ENCODE measurements at places on chromosomes 16 and 17.

DNA sequence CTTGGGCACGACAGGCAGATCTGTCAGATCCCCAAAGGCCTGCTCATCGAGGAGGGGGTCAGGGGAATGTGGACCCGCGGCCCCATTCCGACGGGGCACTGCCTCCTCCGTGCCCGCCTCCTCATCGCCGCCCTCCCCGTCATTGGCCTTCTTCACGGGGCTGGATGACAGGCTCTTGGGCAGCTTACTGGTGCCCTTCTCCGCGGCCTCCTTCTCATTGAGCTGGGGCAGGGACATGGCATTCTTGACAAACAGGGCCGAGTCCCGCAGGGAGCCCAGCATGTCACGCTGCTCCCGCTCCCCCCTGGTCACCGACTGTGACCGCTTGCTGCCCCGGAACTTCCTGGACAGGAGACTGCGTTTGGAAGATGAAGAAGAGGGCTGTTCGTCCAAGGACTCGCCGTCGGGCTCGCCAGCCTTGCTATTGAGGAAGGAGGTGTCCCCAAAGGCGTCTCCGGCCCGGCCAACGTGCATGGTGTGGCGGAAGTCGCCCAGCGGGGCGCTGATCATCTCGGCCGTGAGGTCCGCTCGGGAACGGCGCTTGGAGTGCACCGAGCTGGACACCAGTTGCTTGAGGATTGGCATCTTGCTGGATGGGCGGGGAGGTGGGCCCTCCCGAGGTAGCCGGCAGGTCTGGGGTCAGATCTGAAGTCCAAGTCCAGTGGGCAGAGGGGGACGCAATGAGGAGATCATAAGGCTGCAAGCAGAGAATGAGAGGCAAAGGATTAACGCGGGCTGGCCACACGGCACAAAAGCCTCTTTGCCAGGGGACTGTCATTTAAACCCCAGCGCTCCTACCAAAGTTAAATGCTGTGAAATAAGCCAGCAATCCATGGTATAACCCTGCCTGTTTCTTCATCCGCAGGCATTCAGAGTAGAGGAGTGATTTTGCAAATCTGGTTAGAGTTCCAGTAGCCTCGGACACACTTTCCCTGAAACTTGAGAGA, 24.5 kb upstream of the CPSF4L start:
- DNase-seq: no peak

GRCh38 chr16:81415751-81416150, 28.9 kb upstream of the CMIP start:
- DNase-seq: no peak

- DNase-seq: no peak
Observed at GRCh38 chr16:64919141-64919540, 202.7 kb downstream of the CDH11 start.

GRCh38 chr16:50712956-50713355, 19.6 kb downstream of the NOD2 start:
- DNase-seq: no peak

DNA sequence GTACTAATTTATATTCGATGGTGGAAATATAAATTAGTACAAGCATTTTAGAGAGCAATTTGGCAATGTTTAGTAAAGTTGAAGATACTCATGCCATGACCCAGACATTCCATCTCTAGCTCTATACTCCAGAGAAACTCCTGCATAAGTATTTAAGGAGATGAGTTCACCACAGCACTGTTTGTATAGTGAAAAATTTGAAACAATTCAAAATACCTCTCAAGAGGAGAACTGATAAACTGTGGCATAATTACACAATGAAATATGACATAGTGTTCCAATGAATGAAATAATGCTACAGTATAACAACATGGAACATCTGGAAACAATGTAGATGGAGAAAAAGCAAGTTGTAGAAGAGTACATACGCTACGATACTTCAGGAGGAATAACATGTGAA, 48.6 kb upstream of the IRX3 start:
- no peak for DNase-seq

GRCh38 chr17:353213-353837, 718 bp upstream of the RPH3AL start:
- DNase-seq: no peak

- no peak for DNase-seq
Observed at GRCh38 chr17:48416971-48417370, 13.0 kb downstream of the SKAP1 start.

- no peak for DNase-seq
Observed at GRCh38 chr17:13884347-13884746, 185.0 kb upstream of the COX10 start.

GRCh38 chr16:70418274-70418992, 20.5 kb downstream of the ST3GAL2 start:
- DNase-seq: no peak

DNA sequence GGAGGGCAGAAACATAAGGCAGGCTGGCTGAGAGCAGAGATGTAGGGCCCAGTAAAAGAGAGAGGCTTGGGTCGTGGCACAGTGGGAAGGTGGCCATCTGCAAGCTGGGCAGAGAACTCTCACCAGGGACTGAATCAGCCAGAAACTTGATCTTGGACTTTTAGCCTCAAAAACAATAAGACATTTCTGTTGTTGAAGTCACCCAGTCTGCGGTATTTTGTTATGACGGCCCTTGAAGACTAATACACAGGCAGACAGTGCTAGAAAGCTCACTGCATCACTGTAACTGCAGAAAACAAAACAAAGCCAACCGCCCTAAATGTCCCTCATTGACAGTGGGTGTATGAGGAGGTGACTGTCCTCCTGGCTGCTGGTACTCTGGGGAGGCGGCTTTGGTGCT, 3.9 kb upstream of the JPH3 start:
- DNase-seq: no peak

- no peak for DNase-seq
Observed at GRCh38 chr16:81138831-81139557, 42.8 kb upstream of the GCSH start.

- no peak for DNase-seq
Observed at GRCh38 chr17:48641541-48642058, 15.4 kb upstream of the HOXB9 start.

DNA sequence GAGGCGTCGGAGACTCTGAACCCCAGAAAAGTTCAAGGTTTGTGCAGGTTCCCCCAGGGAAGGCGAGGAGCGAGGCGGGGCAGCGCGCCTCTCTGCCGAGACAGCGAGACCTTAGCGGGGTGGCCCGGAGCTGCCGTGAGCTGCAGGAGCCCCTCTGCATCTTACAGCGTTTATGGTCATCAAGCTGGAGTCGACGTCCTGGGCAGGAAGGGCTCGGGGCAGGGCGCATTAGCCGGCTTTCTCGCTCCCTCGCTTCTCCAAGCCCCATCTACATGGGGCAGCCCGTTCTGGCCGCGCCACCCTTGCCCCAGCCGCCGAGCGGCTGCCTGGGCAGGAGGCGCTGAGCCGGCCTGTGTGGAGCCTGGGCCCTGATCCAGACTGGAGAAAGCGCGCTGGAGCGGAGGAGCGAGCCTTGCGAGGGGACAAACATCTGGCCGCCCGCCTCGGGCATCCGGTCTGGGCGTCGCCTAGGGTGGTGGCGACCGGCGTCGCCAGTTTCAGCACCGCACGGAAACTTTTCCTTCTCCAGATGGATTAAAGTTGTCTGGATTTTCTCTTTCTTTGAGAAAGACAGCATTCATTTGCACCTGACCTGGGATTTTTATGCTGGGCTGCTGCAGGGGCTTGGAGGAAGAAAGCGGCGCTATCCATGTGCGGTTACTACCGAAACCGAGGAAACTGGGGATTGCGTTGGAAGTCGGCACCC, 750 bp downstream of the TMEM132E start:
- DNase-seq: no peak

DNA sequence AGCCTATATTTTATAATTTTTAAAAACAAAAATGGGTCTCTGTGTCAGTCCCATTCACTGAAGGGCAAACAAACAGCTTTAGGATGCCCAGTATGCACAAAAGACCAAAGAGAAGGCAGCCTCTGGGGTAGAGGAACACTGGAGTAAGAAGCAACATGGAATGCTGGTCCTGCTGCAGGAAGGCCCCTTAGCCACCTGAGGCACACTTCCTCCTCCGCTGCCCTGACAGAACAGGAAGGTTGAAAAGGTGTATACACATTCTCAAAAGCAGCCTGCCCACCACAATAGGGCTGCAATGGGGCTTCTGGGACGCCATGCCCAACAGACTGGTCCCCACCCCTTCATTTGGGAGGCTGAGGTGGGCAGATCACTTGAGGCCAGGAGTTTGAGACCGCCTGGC, 19.5 kb downstream of the TOM1L2 start:
- no peak for DNase-seq

DNA sequence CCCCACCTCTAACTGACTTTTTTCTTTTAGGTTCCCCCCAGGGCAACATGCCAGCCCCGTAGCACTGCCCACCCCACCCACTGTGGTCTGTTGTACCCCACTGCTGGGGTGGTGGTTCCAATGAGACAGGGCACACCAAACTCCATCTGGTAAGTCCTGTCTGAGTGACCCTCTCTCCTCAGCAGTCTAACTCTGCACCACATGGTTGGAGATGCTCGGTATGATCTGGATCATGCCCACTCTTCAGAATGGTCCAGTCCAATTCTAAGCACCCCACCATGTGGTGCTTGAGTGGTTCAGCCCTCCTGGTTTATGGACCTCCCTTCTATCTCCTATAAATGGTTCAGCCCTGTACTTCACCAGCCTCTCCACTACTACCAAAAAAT, 5.9 kb downstream of the KDM6B start:
- DNase-seq: no peak

DNA sequence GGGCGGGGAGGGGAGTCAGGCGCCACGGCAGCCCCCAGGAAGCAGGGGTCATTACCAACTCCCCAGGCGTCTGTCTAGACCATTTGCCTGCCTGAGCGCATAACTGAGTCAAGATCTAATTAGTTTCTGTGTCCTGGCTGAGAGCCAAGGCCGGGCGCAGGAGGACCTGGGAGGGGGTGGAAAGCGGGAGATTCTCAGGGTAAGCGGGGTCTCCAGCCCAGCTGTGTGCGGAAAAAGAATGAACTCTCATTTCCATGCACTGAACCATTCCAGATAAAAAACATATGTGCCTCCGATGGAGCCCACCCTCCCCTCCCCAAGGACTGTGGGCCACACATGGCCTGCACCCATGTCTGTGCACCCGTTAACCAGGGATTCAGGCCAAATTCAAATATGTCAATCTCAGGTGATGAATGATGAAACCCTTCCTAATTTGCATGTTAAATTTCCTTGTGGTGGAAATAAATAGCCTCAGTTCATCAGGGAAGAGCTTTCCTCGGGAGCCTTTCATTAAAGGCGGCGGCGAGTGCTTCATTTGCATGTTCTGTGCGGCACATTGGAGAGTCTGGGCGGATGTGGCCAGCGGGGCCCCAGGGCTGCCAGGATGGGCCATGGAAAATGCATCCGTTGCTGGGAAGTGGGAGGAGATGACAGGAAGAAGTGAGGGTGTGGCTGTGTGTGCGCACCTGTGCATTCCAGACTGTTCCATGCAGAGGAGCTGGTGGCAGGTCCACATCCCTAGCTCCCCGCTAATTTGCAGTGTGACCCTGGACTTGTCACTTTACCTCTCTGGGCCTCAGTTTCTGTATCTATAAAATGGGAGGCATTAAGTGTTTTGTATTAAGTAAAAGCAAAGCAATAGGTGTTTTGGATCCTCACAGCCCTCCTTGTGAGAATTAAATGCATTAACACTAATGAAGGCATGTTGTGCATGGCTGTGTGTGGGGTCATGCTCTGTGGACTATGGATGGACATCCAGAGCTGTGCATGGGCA, 151.1 kb downstream of the SDK2 start:
- DNase-seq: peak; percentile 74

- no peak for DNase-seq
Observed at GRCh38 chr17:9645851-9646545, 681 bp downstream of the USP43 start.

All from NCI-H1092 (cell line).